ENCODE measurements at places on chromosomes 4 and X. TPM values are rescaled to one million over a fixed set of nuclear protein-coding genes. Genes with fewer than 3 reads are reported as not detected.

Gene CT55
- total RNA-seq, result not detected

Gene NDP
- 2.1 TPM for total RNA-seq

DNA sequence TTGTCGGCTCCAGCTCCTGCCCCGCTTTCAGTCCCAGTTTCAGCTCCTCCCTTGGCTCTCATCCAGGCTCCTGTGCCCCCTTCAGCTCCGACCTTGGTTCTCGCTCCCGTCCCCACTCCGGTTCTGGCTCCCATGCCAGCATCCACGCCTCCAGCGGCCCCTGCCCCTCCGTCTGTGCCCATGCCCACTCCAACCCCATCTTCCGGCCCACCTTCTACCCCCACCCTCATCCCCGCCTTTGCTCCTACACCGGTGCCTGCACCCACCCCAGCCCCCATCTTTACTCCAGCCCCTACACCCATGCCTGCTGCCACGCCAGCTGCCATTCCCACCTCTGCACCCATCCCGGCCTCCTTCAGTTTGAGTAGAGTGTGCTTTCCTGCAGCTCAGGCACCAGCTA lies 31.2 kb downstream of the BCORL1 start:
- H3K36me3 ChIP-seq, result no peaks in the 10 kb centered on the region
- H3K4me1 ChIP-seq, result peaks cover 5% of the 10 kb centered on the region
- no peak overlapping the region for H3K4me3 ChIP-seq

- no peak overlapping the region for H3K27ac ChIP-seq
- no peak overlapping the region for H3K4me3 ChIP-seq
- H3K4me1 ChIP-seq, result no peaks in the 10 kb centered on the region
Observed at GRCh38 chr4:165793236-165793635, 79.8 kb upstream of the TLL1 start.

Gene CACNA1F
- 0.59 TPM for total RNA-seq

Gene SLC2A9
- 6.0 TPM for total RNA-seq

Gene GATA1
- not detected for total RNA-seq

Gene HEPH
- 26.2 TPM for total RNA-seq

GRCh38 chr4:183249854-183250253 lies 70.2 kb downstream of the CLDN22 start:
- no peaks in the 10 kb centered on the region for H3K4me1 ChIP-seq
- no peak overlapping the region for H3K27ac ChIP-seq
- H3K27me3 ChIP-seq, result no peaks in the 10 kb centered on the region
- no peak overlapping the region for H3K4me3 ChIP-seq
- peaks cover 53% of the 10 kb centered on the region for H3K36me3 ChIP-seq
- DNase-seq, result no peak

Gene MGARP
- not detected for total RNA-seq

DNA sequence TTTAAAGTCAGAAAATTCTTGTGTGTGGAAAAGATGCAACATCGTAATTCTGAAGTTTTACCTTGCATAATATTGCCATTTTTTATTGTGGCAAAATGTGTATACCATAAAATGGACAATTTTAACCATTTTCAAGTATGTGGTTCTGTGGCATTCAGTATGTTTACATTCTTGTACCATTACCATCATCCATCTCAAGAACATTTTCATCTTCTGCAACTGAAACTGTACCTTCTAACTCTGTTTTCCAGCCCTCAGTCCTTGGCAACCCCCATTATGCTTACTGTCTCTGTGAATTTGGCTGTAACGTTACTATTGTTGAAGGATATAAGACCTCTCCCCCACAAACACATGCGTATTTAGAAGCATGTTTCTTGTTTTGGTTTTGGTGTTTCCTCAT lies 123.2 kb downstream of the BMPR1B start:
- H3K36me3 ChIP-seq, result no peaks in the 10 kb centered on the region
- no peaks in the 10 kb centered on the region for H3K27me3 ChIP-seq
- H3K4me1 ChIP-seq, result peaks cover 3% of the 10 kb centered on the region
- no peak for DNase-seq
- H3K27ac ChIP-seq, result no peak overlapping the region

Gene JCHAIN
- 3.1 TPM for total RNA-seq

DNA sequence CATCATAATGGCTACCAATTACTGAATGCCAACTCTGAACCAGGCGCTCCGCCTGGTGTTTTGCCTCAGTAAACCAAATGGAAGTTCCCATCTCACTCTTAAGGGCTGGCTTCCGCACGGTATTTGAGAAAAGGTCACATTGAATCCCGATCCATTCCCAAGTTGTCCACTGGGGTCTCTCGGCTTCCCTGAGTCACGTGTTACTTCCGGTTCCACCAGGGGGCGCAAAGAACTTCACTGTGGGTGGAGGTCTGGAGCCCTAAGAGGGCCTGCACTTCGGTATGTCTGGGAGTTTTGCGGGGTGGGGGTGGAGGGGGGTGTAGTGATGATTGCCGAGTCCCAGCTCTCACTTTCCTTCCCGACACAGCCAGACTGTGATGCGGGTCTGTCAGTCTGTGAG lies 13.4 kb upstream of the NHS start:
- H3K4me1 ChIP-seq, result no peaks in the 10 kb centered on the region
- H3K4me3 ChIP-seq, result no peak overlapping the region
- no peak for DNase-seq

Gene CXCL10
- not detected for total RNA-seq

- DNase-seq, result no peak
- H3K4me1 ChIP-seq, result no peaks in the 10 kb centered on the region
- no peaks in the 10 kb centered on the region for H3K27me3 ChIP-seq
- H3K27ac ChIP-seq, result no peak overlapping the region
Observed at GRCh38 chrX:55127692-55128091, 38.9 kb downstream of the PAGE2 start.

GRCh38 chrX:11965436-11965835 lies 172.8 kb upstream of the FRMPD4 start:
- no peak overlapping the region for H3K27ac ChIP-seq
- no peak for DNase-seq
- H3K36me3 ChIP-seq, result no peaks in the 10 kb centered on the region
- H3K27me3 ChIP-seq, result no peaks in the 10 kb centered on the region
- H3K4me3 ChIP-seq, result no peak overlapping the region

Gene PRDM8
- total RNA-seq, result 3.5 TPM

DNA sequence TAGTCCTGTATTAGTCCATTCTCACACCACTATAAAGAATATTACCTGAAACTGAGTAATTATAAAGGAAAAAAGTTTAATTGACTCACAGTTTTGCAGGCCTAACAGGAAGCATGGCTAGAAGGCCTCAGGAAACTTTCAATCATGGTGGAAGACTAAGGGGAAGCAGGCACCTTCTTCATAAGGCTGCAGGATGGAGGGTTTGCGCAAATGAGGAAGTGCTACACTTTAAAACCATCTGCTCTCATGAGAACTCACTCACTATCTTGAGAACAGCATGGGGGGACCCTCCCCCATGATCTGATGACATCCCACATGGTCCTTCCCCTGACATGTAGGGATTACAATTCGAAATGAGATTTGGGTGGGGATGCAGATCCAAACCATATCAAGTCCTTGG lies 12.1 kb upstream of the MAGEA11 start:
- no peak for DNase-seq
- no peaks in the 10 kb centered on the region for H3K36me3 ChIP-seq
- H3K4me1 ChIP-seq, result no peaks in the 10 kb centered on the region
- H3K27ac ChIP-seq, result no peak overlapping the region
- no peak overlapping the region for H3K4me3 ChIP-seq

- no peak for DNase-seq
- H3K36me3 ChIP-seq, result no peaks in the 10 kb centered on the region
- H3K27ac ChIP-seq, result no peak overlapping the region
- no peak overlapping the region for H3K4me3 ChIP-seq
- no peaks in the 10 kb centered on the region for H3K4me1 ChIP-seq
Observed at GRCh38 chr4:6056976-6057766, 38.9 kb upstream of the C4orf50 start.

DNA sequence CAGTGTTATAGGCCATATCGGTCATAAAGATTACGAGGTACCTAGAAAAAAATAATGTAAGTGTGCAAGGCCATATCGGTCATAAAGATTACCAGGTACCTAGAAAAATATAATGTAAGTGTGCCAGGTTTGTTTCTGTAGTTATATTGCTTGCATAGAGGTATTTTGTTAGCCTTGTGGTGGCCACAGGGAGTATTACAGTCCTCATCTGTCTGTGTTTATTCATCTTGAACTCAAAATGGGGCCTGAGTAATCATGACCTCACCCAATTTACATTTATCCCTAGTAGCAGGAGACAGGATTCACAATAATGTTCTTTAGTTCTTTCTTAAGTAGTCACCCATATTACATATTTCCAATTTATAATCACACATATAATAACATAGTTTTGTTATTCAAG lies 459.7 kb downstream of the MID1IP1 start:
- H3K4me1 ChIP-seq, result no peaks in the 10 kb centered on the region
- no peaks in the 10 kb centered on the region for H3K36me3 ChIP-seq
- no peak overlapping the region for H3K27ac ChIP-seq
- H3K27me3 ChIP-seq, result no peaks in the 10 kb centered on the region
- DNase-seq, result no peak

Gene RHOXF1
- not detected for total RNA-seq

- DNase-seq, result no peak
- no peaks in the 10 kb centered on the region for H3K27me3 ChIP-seq
- no peak overlapping the region for H3K27ac ChIP-seq
- no peaks in the 10 kb centered on the region for H3K36me3 ChIP-seq
- H3K4me3 ChIP-seq, result no peak overlapping the region
- H3K4me1 ChIP-seq, result peaks cover 16% of the 10 kb centered on the region
Observed at GRCh38 chrX:150868625-150869024, 29.8 kb downstream of the CD99L2 start.

DNA sequence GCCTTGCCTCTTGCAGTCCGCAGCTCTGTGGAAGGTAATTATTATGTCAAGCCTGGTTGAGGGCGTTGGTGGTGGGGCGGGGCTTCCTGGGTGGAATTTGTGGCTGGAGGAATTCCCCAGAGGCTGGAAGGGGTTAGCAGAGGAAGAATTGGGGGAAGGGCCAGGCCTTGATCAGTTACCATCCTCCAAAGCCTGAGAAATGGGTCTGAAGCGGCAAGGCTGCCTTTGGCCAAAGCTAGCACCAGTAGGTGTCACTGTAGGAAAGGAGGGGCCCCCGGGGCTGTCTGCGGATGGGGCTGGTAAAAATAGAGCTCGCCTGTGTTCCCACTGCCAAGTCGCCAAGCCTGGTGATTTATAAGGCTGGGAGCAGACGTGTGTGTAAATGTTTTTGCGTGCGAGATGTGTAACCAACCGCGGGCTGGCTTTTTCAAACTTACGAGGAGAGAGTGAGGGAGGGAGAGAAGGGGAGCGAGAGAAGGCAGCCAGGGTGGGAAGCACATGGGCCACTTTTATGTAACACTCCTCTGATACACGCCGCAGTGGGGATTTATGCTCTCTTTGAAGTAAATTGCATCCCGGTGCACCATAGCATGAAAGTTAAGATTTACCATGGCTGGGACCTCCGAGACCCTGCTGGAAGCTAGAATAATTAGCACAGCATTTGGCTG lies 367.0 kb downstream of the BCOR start:
- H3K4me3 ChIP-seq, result no peak overlapping the region
- peak; percentile 46 for DNase-seq
- H3K4me1 ChIP-seq, result peaks cover 48% of the 10 kb centered on the region
- no peak overlapping the region for H3K27ac ChIP-seq
- no peaks in the 10 kb centered on the region for H3K36me3 ChIP-seq

- no peaks in the 10 kb centered on the region for H3K4me1 ChIP-seq
- no peaks in the 10 kb centered on the region for H3K36me3 ChIP-seq
- no peak overlapping the region for H3K4me3 ChIP-seq
Observed at GRCh38 chr4:144357975-144358374, 217.5 kb upstream of the GYPA start.

Gene MTTP
- total RNA-seq, result 0.22 TPM

- no peaks in the 10 kb centered on the region for H3K27me3 ChIP-seq
- no peaks in the 10 kb centered on the region for H3K36me3 ChIP-seq
- H3K4me1 ChIP-seq, result no peaks in the 10 kb centered on the region
Observed at GRCh38 chr4:165359506-165359905, 19.3 kb upstream of the CPE start.

DNA sequence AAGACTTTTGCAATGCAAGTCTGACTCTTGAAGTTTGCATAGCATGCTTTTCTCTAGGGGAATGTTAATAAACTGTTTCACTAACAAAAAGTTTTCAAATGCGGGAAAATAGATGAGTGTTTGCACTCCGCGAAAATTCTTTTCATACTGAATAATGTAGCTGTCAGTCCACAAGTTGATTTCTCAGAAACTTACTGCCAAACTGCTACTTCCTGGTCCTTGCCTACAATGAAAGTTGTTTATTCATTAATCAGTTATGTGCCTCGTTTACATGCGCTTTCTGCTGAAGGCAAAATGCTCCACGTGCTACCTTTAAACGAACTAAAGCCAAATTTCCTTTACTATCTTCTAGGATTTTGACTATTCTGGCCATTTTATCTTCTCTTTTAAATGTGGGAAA lies 166.2 kb downstream of the MAGEB17 start:
- H3K27ac ChIP-seq, result no peak overlapping the region
- no peak for DNase-seq
- no peaks in the 10 kb centered on the region for H3K36me3 ChIP-seq
- no peak overlapping the region for H3K4me3 ChIP-seq

DNA sequence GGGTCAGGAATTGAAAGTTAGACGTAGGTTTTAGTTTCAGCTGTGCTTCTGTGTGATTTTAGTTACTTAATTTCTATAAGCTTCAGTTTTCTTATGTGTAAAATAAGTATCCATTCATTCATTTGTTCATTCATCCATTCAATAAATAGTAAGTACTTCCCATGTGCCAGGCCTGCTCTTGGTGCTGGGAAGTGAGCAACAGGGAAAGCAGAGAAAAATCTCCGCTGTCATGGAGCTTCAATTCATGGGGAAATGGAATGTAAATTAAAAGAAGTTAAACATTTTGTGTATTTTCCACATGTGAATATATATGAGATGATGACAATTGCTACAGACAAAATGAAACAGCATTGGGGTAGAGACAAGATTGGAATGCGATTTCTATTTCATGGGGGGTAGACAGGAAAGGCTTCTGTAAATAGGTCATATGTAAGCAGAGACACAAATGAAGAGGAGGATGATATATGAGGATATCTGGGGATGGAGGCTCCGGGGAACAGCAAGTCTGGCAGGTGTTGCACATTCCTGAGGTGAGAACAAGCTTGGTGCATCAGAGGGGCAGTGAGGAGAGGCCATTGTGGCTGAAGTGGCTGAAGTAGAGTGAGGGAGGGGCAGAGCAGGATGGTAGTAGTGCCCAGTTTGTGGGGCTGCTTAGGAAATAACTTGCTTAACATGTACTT lies 66.2 kb downstream of the FHIP1A start:
- H3K36me3 ChIP-seq, result no peaks in the 10 kb centered on the region
- H3K4me3 ChIP-seq, result no peak overlapping the region
- no peak for DNase-seq
- H3K27ac ChIP-seq, result no peak overlapping the region
- H3K27me3 ChIP-seq, result no peaks in the 10 kb centered on the region
- no peaks in the 10 kb centered on the region for H3K4me1 ChIP-seq

DNA sequence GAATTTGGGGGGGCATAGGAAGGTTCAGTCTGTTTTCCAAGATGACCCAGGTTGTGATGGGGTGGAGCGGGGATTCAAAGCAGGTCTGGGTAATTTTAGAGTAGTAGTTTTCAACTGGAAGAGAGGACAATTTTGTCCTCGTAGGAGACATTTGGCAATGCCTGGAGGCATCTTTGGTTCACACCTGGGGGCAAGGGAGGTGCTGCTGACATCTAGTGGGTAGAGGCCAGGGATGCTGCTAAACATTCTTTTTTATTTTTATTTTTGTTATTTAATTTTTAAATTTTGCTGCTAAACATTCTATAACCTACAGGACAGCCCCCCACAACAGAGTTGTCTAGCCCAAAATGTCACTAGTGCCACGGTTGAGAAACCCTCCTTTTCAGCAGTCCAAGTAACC lies 1.9 kb downstream of the RAB9A start:
- H3K27ac ChIP-seq, result no peak overlapping the region
- no peaks in the 10 kb centered on the region for H3K27me3 ChIP-seq
- no peak for DNase-seq
- no peak overlapping the region for H3K4me3 ChIP-seq
